Activated CD8-positive, alpha-beta memory T cell treated with anti-CD3 and anti-CD28 coated beads, Interleukin-2, amount 10 ng/mL, durations not matched to agents 7 days and 5 days (primary cell): ENCODE measurements at places on chromosomes 12 and 14. TPM values are rescaled to one million over a fixed set of nuclear protein-coding genes. Genes with fewer than 3 reads are reported as not detected.

Gene RHNO1
- 49.2 TPM for total RNA-seq

- no peak for DNase-seq
Observed at GRCh38 chr12:72295101-72295500, 22.9 kb downstream of the TRHDE start.

GRCh38 chr14:32661216-32661615, 277.5 kb upstream of the NPAS3 start:
- no peak for DNase-seq

GRCh38 chr12:52598966-52599365, 2.3 kb downstream of the KRT72 start:
- DNase-seq, result peak; percentile 36

GRCh38 chr12:873954-874353, 75.5 kb downstream of the RAD52 start:
- DNase-seq, result no peak

GRCh38 chr12:24470050-24470449, 478.9 kb downstream of the BCAT1 start:
- no peak for DNase-seq

Gene A2ML1
- total RNA-seq, result not detected

Gene JPH4
- total RNA-seq, result 0.77 TPM

DNA sequence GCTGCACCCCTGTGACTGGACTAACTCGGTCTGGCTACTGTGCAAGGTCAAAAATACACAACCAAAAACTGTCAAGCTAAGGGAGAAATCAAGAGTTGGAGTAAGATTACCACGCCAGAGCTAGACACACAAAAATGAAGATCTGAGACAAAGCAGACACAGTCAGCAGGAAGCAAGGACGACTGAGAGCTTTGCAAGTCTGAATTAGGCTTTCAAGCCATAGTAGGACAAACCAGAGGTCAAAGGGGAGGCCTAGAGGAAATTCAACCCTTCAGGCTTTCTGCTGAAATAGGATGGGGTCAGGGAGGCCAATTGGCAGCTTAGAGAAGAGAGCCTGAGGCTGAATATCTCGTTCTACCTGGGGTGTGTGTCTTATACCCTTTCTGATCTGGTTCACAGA, 117.3 kb downstream of the LLPH start:
- DNase-seq, result no peak

DNA sequence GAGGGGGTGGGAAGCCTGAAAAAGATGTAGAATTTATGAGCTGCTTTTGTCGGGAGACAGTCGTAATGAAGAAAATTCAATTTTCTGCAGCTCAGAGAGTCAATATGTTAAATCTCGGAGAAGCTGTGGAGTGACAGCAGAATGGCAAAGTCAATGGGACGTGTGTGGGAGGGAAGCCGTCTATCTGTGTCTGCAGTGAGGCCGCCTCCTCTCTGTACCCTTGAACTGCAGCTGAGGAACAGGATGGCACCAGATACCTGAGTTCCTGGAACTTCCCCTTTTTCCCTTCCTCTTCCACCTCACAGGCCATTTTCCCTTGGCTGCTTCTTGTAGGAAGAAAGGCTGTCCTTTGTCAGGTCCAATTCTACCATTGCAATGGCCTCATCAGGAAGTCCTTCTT, 9.3 kb upstream of the CALCOCO1 start:
- no peak for DNase-seq

- no peak for DNase-seq
Observed at GRCh38 chr14:92121207-92121669, 268 bp downstream of the NDUFB1 start.

- DNase-seq, result no peak
Observed at GRCh38 chr12:75877763-75878621, 153.6 kb downstream of the PHLDA1 start.

Gene TAS2R8
- total RNA-seq, result not detected

Gene DUSP6
- total RNA-seq, result 100 TPM

DNA sequence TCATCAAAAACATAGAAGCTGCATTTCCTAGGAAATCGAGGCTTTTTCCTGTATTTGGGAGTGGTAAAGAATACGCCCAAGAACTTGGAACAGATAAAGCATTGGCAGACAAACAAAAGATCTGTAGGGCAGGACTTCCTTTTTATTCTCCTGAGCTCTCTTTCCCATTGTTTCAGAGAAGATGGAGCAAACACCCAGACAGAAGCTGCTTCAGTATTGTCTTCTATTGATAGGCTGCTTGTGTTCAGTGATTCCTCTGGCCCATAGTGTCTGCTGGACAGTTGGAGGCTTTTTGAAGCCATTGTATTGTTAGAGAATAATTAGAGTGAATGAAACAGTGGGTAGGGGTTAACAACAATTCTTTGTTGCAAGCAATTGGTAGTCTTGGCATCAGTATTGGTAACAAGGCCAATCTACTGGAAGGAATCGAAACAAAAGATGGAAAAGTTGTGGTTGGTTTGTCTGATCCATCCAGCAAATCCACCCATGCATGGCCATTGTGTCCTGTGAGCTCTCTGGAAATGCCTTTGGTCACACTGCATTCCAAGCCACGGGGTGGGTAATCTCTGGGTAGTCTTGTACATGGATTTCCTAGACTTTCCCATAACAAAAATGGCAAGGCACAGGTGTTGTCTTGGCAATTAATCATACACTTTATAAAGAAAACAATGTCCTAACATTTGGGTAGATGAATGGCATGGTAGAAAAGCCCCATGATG, 424.8 kb downstream of the RAD51B start:
- DNase-seq, result no peak

Gene FAM90A1
- total RNA-seq, result 0.14 TPM

- DNase-seq, result no peak
Observed at GRCh38 chr14:50039734-50040400, 76.5 kb downstream of the VCPKMT start.

DNA sequence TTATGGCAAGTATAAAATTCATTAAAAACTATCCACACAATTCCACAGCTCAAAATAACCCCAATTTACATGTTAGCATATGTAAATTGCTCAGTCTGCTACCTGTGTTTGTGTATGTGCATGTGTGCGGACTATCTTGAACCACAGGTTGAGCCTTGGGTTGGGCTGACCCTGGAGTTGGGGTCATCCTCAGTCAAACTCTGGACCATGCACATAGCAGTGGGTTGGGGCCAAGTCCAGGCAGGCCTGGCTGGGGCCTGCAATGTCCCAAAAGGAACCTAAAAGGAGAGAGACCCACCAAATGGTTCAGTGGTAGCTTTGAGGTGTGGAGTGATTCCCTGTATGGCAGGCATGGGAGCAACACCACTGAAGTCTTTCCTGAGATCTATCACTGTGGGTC, 156.1 kb downstream of the FOXN3 start:
- no peak for DNase-seq

DNA sequence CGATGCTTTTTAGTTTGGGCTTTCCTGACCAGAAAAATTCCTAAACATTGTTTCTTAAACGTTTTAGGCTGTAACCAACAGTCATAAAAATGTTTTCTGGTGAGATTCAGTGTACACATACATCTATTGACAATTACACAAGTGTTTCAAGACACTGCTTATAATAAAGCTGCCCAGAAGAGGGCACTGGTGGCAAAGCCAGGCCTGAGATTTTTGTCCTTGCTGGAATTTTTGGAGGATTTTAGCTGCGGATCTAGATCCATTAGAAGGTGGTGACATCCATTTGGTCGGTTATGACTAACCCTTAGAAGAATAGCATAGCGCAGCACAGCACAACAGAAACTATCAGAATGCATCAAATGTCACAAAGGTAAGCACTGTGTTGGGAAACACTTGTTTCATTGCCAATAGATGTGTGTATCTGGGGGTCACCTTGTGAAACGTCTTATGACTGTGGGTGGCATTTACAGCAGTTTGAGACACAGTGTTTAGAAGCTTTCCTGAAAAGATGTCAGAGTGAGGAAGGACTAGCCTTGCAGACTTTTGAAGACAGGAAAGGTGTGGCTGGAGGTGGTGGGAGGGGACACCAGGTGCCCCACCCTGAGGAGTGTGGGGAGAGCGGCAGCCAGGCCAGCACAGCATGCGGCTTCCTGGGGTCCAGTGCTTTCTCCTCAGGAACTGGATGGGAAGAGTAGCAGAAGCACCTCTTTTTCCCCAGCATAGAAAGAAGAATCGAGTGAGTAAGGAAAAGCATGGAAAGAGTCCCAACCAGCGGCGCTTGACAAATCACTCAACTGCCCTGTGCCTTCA, 54.7 kb upstream of the FKBP4 start:
- DNase-seq, result no peak

DNA sequence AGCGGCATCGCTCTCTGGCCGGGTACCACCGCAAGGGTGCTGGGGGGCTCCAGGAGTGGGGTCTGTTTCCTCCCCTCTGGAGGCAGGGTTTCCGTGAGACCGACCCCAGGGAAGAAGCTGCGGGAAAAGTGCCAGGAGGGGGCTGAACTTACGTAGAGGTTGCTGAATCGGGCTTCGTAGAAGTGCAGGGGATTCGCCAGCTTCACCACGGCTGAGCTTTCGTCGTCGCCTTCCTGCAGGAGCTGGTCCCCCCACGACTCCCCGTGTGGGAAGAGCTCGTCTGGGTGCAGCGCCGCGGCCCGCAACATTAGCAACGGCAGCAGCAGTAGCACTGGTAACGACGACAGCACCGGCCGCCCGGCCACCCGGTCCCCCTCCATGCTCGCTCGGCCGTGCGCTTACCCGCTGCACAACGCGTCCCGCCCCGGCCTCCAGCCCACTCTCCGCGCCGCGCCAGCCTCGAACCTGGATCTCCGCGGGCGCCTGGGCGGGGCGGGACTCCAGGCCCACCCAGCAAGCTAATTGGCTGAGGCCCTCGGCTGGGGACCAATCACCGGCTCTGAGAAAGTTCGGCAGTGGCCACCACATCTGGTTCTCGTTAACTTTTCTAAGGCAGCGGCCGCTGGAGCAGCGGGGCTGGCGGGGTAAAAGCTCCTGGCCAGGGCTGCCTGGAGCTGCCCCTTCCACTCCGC, at the start of gene NID2:
Gene NID2 (minus strand): TSS at position 445 of the 692 bp plus-strand sequence. CDS start 65 bp downstream, at position 380.
- DNase-seq, result peak; percentile 58

Gene TMEM132C
- total RNA-seq, result not detected

Gene KRT3
- total RNA-seq, result not detected

Gene TCTN1
- total RNA-seq, result 5.8 TPM

GRCh38 chr12:7203109-7203508, 13.6 kb downstream of the PEX5 start:
- DNase-seq, result no peak

DNA sequence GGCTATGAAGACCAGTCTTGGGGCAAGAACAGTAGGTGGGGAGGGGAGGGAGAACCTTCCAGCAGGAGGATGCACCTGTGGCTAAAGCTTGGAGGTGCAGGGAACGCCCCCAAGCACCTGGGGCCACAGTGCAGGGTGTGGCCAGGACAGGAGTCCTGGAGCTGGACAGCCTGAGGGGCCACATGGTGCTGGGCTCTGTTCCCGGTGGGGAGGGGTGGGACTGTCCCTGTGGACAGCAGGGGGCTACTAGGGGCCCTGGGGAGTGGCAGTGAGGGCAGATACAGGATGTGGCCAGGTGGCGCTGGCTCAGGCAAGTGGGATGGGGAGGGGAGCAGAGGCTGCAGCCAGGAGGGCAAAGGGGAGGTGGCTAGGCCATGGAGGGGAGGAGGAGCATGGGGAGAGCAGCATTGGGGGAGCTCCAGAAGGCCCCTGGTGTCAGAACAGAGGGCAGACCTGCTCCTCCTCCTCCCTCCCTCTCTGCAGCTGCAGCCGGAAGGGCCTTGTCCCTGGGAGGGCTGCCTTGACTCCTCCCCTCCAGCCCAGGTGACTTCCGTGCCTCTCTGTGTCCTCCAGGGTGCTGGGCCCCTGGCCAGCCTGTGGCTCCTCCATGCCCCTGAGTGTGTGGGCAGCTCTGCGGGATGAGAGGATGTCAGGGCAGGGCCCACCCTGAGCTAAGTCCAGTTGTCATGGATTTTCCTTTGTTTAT, 68.4 kb upstream of the DLK1 start:
- DNase-seq, result no peak

DNA sequence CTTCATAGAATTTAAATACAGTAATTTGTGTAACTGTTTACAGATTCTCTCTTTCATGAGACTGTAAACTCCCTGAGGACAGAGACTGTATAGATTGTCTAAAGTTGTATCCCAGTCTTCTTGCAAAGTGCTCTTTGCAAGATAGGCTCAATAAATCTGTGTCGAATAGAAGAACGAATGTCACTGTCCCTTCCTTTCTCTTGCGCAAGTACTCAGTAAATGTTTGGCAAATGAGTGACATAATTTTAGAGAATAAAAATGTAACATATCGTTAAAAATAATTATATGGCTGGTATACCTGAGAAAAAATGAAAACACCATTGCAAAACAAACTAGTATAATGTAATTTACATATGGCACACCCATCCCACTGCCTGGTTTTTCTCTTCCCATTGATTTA, 1.9 kb upstream of the RALGAPA1 start:
- DNase-seq, result no peak

GRCh38 chr12:108826101-108826806, 31.1 kb downstream of the SSH1 start:
- DNase-seq, result no peak

DNA sequence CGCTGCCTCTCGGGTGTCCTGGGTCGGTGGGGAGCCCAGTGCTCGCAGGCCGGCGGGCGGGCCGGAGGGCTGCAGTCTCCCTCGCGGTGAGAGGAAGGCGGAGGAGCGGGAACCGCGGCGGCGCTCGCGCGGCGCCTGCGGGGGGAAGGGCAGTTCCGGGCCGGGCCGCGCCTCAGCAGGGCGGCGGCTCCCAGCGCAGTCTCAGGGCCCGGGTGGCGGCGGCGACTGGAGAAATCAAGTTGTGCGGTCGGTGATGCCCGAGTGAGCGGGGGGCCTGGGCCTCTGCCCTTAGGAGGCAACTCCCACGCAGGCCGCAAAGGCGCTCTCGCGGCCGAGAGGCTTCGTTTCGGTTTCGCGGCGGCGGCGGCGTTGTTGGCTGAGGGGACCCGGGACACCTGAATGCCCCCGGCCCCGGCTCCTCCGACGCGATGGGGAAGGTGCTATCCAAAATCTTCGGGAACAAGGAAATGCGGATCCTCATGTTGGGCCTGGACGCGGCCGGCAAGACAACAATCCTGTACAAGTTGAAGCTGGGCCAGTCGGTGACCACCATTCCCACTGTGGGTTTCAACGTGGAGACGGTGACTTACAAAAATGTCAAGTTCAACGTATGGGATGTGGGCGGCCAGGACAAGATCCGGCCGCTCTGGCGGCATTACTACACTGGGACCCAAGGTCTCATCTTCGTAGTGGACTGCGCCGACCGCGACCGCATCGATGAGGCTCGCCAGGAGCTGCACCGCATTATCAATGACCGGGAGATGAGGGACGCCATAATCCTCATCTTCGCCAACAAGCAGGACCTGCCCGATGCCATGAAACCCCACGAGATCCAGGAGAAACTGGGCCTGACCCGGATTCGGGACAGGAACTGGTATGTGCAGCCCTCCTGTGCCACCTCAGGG, 679 bp downstream of the ARF6 start:
- DNase-seq, result peak; percentile 88

Gene LHX5
- not detected for total RNA-seq

DNA sequence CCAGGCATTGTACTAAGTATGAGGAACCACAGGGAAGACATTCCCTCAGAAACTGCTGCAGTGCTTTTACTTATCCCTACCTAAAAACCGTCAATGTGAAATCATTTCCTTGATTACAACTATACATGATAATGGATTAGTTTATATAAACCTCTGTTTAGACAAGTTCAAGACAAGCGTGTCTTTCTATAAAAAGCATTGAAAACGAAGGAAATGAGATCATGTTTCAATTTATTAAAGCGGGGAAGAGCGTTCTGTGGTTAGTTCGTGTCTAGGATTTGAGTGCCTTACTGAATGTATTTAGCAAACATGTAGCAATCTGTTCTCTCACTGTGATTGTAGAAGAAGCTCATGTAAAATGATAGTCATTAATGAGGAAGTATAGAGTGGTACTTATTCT, 37.5 kb downstream of the GALC start:
- DNase-seq, result no peak

- DNase-seq, result no peak
Observed at GRCh38 chr12:126719912-126720705, 1546.9 kb upstream of the TMEM132C start.

GRCh38 chr12:130804216-130804615, 34.8 kb downstream of the STX2 start:
- DNase-seq, result no peak
